ENCODE measurements at places on chromosomes 2 and 18.

DNA sequence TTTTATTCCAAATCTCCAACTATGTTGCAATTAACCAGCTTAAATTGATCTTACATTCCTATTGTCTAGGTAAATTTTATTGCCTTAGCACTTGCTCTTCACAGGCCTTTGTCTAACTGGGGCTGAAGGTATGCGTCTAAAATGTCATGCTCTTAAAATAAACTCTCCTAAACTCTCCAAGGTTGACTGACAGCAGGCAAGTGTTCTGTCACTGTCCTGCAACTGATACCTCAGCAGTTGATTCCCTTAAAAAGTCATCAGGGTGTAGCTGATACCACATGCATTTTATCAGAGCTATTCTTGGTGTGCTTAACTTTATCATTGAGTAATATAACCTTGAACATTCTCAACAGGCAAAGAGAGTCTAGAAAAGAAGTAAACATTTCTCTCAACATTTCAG, 680 bp downstream of the TTN start:
- H3K27ac ChIP-seq: no peak overlapping the region
- no peak for DNase-seq
- no peaks in the 10 kb centered on the region for H3K4me1 ChIP-seq
- no peak overlapping the region for H3K4me3 ChIP-seq
- H3K27me3 ChIP-seq: no peaks in the 10 kb centered on the region
- no peaks in the 10 kb centered on the region for H3K36me3 ChIP-seq

DNA sequence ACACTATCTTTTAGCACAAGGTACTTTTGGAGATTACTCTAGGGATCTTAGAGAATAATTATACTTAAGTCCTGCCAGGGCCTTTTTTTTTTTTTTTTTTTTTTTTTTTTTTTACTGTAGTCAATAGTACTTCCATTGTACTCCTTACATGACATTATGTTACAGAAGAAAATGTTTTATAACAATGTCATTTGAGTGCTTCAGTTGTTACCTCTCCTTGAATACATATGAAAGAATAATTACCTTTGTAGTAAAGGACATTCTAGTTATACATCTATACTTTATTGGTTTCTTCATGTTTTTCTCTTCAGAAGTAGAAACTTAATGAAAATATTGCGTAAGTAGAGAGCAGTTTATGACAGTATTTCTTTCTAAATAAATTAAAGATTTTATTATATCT, 834.9 kb downstream of the DPP10 start:
- H3K36me3 ChIP-seq: no peaks in the 10 kb centered on the region
- H3K4me1 ChIP-seq: no peaks in the 10 kb centered on the region
- H3K27me3 ChIP-seq: no peaks in the 10 kb centered on the region
- DNase-seq: no peak
- H3K4me3 ChIP-seq: no peak overlapping the region
- no peak overlapping the region for H3K27ac ChIP-seq

DNA sequence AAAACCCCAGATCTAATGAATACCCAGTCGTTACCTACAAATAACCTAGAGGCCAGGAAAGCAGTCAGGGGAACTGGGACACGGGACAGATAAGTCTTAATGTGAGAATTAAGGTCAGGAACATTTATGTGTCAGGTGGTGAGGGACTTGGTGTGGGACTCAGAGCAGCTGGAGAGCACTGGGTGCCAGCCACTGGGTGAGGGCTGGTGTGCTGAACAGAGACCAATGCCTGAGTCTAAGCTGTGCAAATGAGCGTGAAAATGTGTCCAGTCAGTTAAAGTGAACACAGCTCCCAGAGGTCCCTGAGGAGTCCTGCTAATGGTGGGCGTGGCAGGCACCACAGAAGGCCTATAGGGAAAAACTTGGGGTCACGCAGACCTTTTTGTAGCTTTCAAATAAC, 225.9 kb downstream of the C1D start:
- H3K4me3 ChIP-seq: no peak overlapping the region
- H3K36me3 ChIP-seq: no peaks in the 10 kb centered on the region
- no peaks in the 10 kb centered on the region for H3K27me3 ChIP-seq
- H3K27ac ChIP-seq: no peak overlapping the region
- peaks cover 3% of the 10 kb centered on the region for H3K4me1 ChIP-seq
- no peak for DNase-seq

DNA sequence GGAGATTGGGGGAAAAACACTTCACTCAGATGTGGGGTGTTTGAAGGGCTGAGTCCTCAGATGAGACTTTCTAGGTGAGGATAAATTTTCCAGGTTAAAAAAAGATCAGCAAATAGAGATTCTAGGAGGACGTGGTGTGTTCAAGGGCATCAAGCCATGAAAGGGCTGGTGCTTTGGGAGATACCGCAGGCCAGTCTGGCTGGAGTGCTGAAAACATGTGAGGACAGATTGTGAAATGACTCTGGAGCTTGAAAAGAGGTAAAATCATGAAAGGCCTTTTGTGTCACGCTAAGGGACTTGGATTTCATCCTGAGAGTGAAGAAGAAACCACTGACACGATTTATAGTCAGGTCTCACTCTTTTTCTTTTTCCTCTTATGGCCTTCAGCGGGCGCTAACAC, 320.5 kb downstream of the DPP10 start:
- no peaks in the 10 kb centered on the region for H3K27me3 ChIP-seq
- H3K4me3 ChIP-seq: no peak overlapping the region
- H3K27ac ChIP-seq: no peak overlapping the region

DNA sequence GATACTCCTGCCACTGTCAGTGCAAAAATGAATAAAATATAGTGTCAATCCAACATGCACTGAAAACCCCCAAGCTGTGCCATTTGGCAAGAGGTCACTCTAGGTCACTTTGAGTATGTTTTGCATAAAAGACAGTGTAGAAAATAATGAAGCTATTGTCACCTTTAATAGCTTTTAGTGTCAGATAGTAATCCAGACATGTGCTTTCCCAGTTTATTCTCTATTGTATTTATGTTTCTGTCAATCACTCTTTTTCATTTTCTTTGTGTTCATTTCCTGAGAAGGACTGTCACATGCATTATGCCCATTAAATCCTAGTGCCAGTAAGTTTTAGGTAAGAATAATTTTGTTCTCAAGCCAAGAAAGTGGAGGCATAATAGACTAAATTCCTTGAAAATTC, 1073.9 kb upstream of the CDH2 start:
- H3K36me3 ChIP-seq: no peaks in the 10 kb centered on the region
- no peak for DNase-seq
- H3K27ac ChIP-seq: no peak overlapping the region
- H3K4me1 ChIP-seq: no peaks in the 10 kb centered on the region

- no peak for DNase-seq
- H3K27me3 ChIP-seq: no peaks in the 10 kb centered on the region
- no peak overlapping the region for H3K27ac ChIP-seq
- no peak overlapping the region for H3K4me3 ChIP-seq
Measured at GRCh38 chr18:77635858-77636257, 386.2 kb downstream of the GALR1 start.

DNA sequence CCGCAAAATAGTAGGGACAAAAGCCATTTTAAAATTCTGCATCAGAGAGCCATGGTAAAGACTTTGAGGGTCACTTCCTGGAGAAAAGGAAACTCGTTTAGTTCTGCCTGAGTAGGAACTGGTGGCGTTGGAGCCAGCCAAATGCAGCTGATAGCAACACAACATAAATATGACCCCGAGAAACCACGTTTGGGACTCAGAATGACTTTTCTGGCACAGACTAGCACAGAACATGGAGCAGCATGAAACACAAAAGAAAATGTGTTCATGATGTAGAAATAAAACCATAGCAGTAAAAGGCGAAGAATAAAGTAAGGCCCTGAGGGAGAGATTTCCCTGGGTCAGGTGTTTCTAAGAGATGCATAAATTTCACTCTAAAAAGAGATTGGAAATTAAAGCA, 149.2 kb upstream of the KLHL29 start:
- no peaks in the 10 kb centered on the region for H3K27me3 ChIP-seq
- no peaks in the 10 kb centered on the region for H3K36me3 ChIP-seq
- no peak overlapping the region for H3K4me3 ChIP-seq
- H3K27ac ChIP-seq: no peak overlapping the region

DNA sequence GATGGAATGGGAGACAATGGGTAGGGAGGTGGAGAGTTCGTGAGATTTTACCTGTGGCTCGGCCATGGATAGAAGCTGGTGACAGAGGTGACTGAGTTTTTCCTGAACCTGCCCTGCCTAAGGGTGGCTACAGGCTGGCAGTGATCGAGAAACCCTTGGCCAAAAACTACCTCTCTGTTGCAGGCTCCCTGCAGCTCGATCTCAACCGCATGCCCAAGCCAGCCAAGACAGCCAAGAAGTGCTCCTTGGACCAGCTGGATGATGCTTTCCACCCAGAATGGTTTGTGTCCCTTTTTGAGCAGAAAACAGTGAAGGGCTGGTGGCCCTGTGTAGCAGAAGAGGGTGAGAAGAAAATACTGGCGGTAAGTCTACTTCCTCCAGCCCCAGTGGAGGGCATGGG, 225.5 kb downstream of the DYSF start:
- no peak overlapping the region for H3K27ac ChIP-seq
- no peak overlapping the region for H3K4me3 ChIP-seq
- no peak for DNase-seq
- no peaks in the 10 kb centered on the region for H3K36me3 ChIP-seq
- peaks cover 15% of the 10 kb centered on the region for H3K27me3 ChIP-seq
